ENCODE measurements at places on chromosomes 7 and 10. TPM values are rescaled to one million over a fixed set of nuclear protein-coding genes. Genes with fewer than 3 reads are reported as not detected.

PPP1R9A gene
- 0.22 TPM for total RNA-seq

GRCh38 chr10:116060864-116061263 is 212.1 kb downstream of the GFRA1 start:
- DNase-seq: no peak

MAGI2 gene
- total RNA-seq: 0.59 TPM

GRM3 gene
- not detected for total RNA-seq

- no peak for DNase-seq
Observed at GRCh38 chr10:71836596-71836974, 14.5 kb downstream of the PSAP start.

DNA sequence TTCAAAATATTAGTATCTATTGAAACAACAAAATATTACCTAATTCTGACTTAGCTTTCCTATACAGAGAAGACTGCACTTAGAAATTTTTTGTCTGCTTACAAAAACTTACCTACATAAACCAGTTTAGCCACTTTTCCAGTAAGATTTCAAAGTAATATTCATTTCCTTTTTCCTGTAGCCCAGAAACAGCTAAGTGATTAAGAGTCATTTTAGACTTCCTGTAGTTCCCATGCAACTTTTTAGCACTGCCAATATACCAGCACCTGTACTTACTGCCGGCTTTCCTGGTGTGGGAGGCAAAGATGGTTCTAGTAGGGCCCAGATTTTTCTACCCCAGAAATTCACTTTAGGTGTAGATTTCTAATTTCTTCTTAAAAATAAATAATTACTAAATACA is 21.8 kb downstream of the NT5C2 start:
- DNase-seq: no peak

DNA sequence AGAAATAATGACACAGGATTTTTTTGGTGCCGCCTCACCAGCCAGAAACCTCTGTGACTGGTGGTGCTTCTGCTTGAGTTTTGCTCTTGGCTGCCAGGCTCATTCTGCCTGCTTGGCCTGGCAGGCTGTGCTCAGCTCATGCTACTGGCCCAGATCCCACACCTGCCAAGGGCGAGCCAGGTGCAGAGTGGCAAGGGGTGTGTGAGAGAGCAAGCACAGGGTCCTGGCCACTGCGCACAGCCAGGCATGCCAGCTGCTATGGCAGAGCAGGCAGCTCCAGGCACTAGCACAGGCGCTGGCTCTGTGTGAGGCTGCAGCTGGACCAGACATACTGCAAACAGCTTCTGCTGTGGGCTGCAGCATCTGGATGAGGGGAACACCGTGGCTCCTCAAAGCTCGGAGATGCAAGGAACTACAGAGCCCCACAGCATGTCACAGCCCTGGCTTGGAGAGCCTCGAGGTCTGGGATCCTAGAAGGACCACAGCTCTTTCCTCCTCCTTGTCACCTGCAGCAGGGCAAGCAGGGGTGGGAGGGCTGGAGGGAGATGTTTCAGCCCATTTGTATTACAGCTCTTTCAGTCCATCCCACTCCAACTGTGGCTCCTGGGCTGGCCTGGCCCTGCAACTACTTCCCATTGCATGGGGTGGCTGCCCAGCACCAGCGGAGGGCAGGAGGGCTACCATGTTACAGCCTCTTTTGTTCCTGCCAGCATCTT is 313.4 kb upstream of the SEMA3C start:
- DNase-seq: no peak

GRCh38 chr7:77525231-77525630 is 11.9 kb upstream of the PTPN12 start:
- no peak for DNase-seq

HTR5A gene
- not detected for total RNA-seq

NEUROD6 gene
- total RNA-seq: not detected

CAV2 gene
- 31.8 TPM for total RNA-seq

- DNase-seq: no peak
Observed at GRCh38 chr7:3836855-3837254, 535.8 kb downstream of the SDK1 start.

- no peak for DNase-seq
Observed at GRCh38 chr10:22606164-22606614, 108.2 kb downstream of the PIP4K2A start.

DNA sequence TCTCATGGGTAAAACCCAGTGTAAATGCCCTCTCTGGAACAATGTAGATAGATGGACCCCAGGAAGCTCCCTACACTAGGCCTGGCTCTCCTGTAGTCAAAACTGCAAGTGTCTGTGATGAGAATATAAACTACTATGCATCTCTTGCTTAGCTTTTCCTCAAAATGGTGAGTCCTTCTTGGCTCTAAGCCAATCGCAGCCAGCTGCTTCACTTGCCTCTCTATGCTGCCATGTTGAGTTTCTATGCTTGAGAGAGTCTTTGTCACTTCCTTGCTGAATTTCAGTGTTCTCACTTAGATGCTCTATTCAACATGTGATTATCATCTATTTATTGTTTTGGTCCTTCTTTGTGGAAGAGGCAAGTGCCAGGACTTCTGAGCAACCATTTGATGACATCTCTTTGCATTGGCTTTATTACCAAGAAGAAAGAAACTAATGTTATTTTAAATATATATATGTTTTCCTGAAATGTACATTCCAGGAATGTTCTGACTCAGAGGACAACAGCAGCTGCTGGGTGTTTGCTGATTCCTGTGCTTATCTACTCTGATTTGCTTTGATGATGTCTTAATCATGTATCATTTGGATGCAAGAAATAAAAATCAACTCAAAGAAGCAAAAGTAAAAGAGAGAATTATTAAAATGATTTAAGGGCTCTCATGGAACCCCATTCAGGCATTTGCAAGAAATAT is 16.6 kb downstream of the TAS2R40 start:
- no peak for DNase-seq

GRCh38 chr10:131079314-131079713 is 232.2 kb downstream of the TCERG1L start:
- no peak for DNase-seq

NT5C2 gene
- 98.3 TPM for total RNA-seq

WBP1L gene
- total RNA-seq: 61.4 TPM

SFTPA1 gene
- total RNA-seq: not detected

FAM25A gene
- total RNA-seq: 96.0 TPM

PARP12 gene
- total RNA-seq: 25.1 TPM

RPEL1 gene
- total RNA-seq: not detected

DNA sequence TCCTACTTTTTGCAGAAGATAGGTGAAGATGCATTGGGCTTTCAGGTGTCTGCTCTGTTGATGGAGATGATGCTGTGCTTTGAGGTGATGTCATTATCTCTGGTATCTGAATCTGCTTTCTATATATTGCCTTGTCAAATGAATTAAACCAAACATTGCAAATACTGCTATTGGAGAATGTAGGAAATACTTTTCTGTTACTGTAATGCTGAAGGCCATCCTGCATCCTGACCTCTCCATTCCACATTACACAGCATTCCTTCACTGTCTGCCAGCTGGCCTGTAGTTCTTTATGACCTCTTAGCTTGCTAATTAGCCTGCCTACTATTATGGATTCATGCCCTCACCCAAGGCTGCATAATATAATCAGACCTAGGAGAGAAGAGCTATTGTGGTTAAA is 73.2 kb downstream of the VCL start:
- DNase-seq: no peak

DNA sequence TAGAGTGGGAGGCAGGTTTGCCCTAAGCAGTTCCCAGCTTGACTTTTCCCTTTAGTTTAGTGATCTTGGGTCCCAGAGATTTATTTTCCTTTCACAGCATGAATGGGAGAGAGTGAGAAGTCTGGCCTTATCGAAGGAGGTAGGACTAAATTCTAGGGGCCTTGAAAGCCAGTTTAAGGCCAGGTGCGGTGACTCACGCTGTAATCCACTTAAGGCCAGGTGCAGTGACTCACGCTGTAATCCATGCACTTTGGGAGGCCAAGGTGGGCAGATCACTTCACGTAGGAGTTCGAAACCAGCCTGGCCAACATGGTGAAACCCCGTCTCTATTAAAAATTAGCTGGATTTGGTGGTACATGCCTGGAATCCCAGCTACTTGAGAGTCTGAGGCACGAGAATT is 392.2 kb downstream of the ACTR3B start:
- no peak for DNase-seq

PPP1R3C gene
- total RNA-seq: 70.8 TPM

GRCh38 chr10:7649673-7650300 is 17.0 kb downstream of the ITIH5 start:
- DNase-seq: no peak

PNLIPRP1 gene
- not detected for total RNA-seq

DLG5 gene
- 36.2 TPM for total RNA-seq

GRCh38 chr7:80151274-80151665 is 16.6 kb downstream of the GNAI1 start:
- DNase-seq: no peak

PDZD7 gene
- total RNA-seq: 0.19 TPM

LBX1 gene
- total RNA-seq: not detected

DNA sequence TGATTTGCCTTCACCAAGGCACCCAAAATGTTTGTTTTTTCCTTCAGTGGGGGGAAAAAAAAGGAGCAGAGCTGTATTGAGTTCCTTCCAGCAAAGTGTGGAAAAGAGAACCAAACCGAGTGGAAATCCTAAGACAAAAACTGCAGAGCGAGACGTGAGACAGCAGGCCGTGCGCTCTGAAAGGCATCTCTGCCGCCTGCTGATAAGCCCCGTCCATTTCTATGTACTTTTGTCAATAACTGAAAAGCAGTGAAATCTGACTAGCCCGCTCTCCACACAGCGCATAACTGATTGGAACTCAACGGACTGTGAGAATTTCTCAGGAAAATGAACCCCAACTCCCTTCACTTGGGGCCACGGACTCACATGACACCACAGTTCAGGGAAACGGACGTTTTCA is 83.2 kb downstream of the COBL start:
- no peak for DNase-seq

- no peak for DNase-seq
Observed at GRCh38 chr7:100089458-100090196, 858 bp downstream of the COPS6 start.

TLX1 gene
- not detected for total RNA-seq

GRCh38 chr7:30674876-30675275 is 7.4 kb downstream of the CRHR2 start:
- DNase-seq: no peak

DNA sequence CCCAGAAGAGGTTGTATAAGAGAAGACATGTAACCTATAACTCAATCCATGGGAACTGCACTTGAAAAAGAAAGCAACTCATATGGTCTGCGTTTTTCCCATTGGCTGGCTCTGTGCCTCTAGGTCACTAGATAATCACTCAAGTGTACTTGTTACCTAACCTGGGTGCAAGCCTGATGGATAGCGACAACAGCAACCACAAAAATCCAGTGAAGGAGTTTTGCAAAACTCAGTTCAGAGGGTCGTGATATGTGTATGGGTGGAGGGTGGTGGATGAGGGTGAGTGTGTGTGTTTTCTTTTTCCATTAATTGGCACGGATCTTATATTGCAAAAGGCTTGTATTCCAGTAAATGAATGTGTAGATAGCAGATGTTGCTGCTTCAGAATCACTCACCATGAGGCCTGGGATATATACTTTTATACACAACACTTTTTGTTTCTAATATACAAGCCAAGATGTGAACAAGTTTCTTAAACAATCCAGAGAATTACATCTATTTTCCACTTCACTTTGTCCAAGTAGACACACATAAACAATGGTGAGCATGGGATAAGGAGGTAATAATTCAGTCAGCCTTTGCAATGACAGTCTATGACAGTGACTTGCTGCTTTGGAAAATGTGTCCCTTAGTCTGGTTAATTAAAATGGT is 286.9 kb upstream of the DKK1 start:
- no peak for DNase-seq

- no peak for DNase-seq
Observed at GRCh38 chr7:147595042-147595441, 995.5 kb upstream of the C7orf33 start.

DNA sequence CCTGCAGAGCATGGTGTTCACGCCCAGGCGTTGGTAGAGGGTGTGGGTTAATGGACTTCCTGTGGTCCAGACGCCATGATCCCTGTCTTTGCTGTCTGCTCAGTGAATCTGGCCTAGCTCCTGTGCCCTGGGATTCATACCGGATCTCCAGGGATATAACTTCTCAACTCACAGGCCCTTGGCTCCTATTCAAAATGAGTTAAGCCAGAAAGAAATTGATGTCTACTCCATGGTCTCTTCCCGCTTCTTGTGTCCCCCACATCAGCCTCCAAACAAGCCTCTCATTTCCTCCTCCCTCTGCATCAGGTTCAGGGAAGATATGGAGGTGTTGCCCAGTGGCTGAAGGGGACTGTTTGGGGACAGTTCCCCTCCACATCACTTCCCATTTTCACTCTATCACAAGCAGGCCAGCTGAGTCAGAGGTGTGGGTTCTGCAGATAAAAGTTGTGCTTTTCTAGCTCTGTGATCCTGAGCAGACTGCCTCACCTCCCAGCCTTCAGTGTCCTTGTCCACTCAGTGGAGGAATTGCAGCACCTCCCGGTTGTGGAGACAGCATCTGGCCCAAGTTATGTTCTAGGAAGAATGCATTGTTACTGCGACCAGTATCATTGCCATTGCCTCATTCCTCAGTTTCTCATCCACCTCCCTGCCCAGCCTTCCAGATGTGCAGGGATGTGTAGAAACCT is 22.5 kb downstream of the AKR1E2 start:
- no peak for DNase-seq

- no peak for DNase-seq
Observed at GRCh38 chr7:136517971-136518370, 350.5 kb upstream of the CHRM2 start.

ANKRD2 gene
- not detected for total RNA-seq

POLL gene
- total RNA-seq: 17.8 TPM

ATRNL1 gene
- 1.1 TPM for total RNA-seq

DNA sequence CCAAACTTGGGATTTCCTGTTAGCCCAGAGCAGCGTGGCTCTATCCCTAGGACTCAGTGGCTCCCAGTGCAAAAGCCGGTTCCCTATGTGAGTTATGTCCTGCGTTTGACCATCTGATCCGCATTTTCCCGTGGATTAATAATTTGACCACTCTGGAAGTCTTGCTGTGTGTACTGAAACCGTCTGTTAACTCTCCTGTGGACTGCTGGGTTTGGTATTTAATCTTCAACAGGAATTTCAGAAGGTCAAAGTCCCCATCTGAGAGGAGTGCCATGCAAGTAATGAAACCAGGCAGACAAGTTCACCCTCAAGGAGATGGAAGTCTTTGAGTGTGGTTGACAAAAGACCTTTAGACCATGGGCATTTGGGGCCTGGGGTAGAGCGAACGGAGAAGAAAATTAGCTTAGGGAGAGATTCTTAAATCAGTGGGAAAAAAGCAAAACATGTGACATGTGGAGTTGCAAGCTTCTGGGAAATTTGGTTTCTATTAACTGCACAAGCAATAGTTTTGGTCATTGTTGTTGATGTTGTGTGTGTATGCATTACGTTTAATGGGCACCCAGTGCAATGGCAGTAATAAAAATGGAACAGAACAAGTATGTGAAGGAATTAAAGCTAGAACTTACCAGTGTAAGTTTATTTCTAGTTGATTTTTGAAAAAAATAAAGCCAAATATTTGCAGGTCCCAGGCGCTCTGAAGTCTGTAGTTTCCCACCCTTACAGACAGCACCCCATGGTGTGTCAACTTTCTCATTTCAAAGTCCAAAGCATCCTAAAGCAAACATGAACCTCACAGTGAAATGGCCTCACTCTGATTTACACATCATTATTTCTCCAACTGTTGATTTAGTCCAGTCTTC is 38.2 kb downstream of the LYZL1 start:
- DNase-seq: no peak
